HAP-1 (cell line): ENCODE measurements at places on chromosomes 4 and X.
A peak's percentile ranks its signal among the peaks of the same experiment; 100 is the strongest.

DNA sequence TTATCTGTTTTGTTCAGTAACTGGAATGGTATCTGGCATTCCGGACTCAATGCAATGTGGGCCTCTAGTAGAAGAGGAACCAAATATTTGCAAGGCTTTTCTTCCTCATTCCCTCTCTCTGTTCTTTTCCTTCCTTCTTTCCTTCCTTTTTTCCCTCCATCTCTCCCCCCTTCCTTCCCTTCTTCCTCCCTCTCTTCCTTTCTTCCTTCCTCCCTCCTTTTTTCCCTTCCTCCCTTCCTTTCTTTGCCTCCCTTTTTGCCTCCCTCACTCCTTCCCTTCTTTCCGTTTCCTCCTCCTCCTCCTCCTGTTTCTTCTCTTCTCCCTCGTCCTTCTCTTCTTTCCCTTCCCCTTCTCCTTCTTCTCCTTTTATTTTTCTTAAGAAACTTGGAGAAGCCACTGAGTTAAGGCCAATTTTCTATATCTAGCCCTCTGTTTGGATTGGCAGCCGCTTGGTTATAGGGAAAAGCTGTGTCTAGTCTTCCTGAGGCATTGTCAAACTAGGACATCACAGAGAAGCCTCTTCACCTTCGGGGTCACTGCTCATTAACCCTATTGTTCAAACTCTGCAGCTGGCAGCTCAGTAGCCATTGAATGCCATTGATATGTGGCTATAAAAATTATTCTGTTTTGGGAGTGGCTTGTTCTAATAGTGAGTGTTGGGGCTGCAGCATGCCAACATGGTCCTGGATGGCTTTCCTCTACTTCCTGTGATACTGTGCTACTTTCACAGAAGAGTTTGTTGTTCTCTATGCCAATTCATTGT, 95.9 kb downstream of the CFAP299 start:
- DNase-seq: no peak

- peak; percentile 76 for DNase-seq
Observed at GRCh38 chrX:46381630-46382029, 163.6 kb downstream of the ZNF674 start.

GRCh38 chrX:134568285-134569016, 89.8 kb downstream of the PLAC1 start:
- no peak for DNase-seq

GRCh38 chr4:14294611-14295010, 667.1 kb upstream of the BOD1L1 start:
- no peak for DNase-seq

DNA sequence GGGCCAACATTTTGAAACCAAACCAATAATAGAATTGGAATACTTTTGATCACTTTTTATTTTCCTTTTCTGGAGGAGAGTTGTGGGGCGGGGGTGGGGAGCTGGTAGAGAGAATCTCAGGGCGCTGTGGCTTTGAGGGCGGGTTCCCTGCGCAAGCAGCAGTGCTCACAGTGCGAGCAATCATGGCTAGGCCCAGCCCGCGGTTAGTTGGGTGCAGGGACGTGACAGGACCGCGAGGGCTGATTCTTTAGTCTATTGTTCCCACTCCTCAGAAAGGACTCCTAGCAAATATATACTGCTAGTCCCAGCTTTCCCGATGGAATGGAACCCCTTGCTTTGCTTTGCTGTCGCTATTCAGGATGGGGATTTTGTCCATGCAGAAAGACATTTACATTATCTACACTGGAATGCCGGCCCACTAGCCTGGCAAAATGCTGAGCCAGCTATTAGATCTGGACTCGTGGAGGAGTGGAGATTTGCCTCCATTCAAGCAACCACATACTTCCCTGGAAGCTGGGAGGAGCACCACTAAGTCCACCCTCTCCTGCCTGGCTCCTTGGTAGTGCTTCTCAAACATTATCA, 23.9 kb upstream of the APLN start:
- no peak for DNase-seq

DNA sequence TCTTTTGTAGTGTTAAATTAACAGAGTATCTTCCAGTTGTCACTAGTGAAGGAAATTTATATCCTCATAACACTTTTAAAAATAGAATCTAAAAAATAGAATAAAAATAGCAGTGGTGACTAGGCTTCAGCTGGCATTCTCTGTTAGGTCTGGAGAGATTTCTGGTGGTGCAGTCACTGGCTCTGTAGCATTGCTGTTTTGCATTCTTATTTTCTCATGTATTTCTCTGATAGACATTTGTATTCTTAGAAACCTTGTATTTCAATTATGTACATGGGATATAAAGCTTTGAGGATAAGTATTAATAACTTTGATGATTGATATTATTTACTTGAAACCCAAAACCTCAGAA, 87.6 kb downstream of the TMEM131L start:
- DNase-seq: no peak

- no peak for DNase-seq
Observed at GRCh38 chrX:39577206-39577984, 520.4 kb downstream of the BCOR start.

GRCh38 chr4:148854203-148854602, 412.0 kb upstream of the NR3C2 start:
- no peak for DNase-seq

DNA sequence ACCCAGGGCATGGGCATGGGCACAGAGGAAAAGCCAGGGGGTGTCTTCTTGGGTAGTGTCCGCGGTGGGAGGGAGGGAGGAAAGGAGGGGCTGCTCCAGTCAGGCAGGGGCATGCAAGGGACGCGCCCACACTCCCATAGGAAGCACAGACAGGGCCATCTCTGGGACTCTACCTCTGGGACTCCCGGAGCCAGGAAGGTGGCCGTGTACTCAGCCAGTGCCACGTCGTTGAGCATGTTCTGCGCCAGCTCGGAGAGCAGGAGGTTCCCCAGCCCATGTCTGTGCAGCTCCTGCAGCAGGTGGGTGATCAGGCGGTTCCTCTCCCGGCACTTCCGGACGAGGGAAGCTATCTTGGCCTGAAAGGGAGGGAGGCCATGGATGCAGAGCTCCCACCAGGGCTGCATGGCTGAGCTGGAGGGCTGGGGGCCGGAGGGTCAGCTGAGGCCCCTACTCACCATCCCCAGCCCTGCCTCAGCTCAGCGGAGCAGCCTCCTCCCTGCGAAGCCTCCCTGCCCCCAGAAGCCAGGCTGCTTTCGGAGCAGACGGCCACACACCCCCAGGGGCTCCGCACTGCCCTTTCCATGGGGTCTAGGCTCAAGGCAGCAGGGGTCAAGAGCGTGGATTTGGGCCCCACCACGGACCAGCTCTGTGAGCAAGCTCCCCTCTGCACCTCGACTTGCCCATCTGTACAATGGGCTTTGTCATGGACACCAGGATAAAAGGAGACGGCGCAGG, 44.6 kb downstream of the C4orf50 start:
- no peak for DNase-seq

- DNase-seq: no peak
Observed at GRCh38 chr4:56183344-56183959, 203.8 kb downstream of the AASDH start.

DNA sequence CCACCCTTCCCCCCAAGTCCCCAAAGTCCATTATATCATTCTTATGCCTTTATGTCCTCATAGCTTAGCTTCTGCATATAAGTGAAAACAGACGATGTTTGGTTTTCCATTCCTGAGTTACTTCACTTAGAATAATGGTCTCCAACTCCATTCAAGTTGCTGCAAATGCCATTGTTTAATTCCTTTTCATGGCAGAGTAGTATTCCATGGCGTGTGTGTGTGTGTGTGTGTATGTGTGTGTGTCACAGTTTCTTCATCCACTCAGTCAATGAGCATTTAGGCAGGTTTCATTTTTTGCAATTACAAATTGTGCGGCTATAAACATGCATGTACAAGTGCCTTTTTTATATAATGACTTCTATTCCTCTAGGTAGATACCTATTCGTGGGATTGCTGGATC, 107.5 kb upstream of the GALNT7 start:
- DNase-seq: no peak

DNA sequence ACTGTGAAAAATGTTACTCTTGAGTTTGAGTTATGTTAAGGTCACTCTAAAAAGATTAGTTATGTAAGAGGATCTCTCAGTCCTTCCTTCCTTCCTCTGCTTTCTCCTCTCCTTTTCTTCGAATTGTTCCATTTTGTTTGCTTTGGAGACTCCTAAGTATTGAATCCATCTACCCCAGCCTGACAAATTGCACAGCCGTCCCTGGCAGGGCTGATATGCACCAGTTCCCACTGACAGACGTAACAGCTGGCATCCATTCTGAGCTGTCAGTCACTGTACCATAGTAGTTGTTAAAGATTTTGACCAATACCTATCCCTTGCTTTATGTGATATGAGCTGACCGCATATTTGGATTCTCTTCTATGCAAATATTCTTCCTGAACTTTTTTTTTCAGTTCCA, 210.7 kb upstream of the IGFBP7 start:
- DNase-seq: no peak

- DNase-seq: no peak
Observed at GRCh38 chrX:135528254-135528653, 7.8 kb downstream of the INTS6L start.

DNA sequence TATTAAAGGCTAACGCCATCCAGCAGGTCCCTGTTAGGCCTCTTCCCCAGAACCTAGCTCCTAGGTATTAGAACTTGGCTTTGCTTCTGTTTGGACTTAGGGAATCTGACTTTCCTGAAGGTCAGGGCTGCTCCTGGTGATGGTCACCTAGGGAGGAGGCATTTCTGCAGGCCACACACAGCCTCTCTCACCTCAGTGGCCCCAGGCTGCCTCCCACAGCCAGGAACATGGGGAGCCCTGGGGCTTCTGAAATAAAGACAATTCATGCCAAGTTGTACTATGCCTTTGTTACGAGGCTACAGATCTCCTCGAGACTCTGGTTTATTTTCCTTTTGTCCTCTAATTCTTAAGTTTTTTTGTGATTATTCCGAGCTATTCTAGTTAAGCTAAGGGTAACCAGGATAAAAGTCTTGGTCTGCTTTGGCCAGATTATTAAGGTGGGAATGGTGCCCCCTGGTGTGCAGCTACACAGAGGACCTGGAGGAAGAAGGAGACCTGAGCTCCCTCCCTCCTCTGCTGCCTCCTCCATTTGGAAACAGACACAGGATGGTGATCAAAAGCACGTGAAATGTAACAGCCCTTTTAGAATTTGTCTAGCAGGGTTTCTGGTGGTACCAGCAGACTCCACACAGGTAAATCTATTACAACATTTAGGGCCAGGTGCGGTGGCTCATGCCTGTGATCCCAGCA, 131.0 kb downstream of the DCLK2 start:
- peak; percentile 88 for DNase-seq

DNA sequence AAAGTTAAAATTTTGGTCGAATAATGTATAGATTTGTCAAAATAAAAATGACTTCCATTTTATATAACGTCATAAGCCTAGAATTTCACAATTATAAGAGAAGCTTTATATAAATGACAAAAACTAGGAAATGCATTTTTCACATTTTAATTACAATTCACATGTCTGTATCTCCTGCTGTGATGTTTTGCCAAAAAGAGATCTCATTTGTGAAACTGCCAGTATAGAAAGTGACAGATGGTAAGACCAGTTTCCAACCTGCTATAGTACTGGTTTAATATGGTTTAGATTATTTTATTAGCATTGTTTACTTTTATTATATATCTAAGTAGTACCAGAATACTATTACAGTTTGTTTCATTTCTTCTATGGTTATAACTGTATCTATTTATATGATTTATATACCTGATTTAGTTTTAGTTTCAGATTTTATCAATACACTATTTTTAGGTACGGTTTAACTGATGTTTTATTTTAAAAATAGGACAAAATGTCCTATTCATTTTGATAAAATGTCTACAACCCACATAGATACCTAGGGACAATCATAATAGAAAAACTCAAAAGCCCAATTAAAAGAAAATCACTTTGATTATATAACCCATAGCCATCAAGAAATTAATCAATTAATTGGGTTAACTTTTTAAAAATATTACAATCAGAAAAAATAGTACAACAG, 5.4 kb upstream of the CCSER1 start:
- no peak for DNase-seq

GRCh38 chrX:140920416-140920815, 82.0 kb upstream of the SPANXB1 start:
- no peak for DNase-seq

DNA sequence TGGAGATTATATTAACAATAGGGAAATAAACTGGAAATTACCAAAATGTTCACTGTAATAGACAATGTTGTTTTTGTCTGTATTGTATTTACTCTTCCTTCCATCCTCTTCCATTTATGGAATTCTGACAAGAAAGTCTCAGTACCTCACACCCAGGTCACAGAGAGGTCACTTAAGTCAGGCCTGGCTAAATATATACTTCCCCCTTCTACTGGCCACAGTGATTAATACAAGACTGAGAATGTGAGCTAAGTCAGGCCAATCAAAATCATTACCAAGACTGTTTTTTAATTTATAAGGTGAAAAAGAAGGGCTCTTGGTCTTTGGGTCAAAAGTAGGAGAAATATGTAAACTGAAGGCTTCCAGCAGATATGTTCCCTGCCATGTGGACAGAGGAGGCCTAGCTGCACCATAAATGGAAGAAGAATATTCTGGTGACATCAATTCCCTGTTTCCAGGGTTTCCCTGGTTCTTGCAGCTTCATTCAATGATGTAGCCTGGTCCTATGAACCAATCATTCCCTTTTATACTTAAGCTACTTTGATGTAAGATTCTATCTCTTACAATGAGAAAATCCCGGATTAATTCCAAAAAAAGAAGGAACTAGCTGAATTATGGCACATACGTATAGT, 64.3 kb downstream of the LRBA start:
- DNase-seq: no peak

DNA sequence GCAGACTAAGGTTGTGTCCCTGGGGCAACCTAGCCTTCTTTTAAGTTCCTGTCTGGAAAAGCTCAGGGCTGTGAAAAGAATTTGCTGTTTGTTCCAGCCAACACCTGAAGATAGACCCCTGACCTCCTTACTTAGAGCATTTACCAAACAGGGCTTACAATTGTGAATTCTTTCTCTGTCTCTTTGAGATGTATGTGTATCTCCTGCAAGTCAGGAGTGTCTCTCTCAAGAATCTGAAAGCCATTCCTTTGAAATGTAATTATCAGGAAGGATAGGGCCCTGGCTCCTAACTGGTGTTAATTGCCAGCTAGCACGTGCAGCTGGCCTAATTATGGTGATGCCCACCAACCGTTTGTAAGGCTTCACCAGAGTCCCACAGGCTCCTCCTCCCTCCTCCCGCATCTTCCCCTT, 18.2 kb downstream of the CCNG2 start:
- DNase-seq: no peak

GRCh38 chr4:20297261-20297660, 45.6 kb downstream of the SLIT2 start:
- no peak for DNase-seq
